ENCODE measurements at places on chromosomes 11 and 22. TPM values are rescaled to one million over a fixed set of nuclear protein-coding genes. Genes with fewer than 3 reads are reported as not detected.

DNA sequence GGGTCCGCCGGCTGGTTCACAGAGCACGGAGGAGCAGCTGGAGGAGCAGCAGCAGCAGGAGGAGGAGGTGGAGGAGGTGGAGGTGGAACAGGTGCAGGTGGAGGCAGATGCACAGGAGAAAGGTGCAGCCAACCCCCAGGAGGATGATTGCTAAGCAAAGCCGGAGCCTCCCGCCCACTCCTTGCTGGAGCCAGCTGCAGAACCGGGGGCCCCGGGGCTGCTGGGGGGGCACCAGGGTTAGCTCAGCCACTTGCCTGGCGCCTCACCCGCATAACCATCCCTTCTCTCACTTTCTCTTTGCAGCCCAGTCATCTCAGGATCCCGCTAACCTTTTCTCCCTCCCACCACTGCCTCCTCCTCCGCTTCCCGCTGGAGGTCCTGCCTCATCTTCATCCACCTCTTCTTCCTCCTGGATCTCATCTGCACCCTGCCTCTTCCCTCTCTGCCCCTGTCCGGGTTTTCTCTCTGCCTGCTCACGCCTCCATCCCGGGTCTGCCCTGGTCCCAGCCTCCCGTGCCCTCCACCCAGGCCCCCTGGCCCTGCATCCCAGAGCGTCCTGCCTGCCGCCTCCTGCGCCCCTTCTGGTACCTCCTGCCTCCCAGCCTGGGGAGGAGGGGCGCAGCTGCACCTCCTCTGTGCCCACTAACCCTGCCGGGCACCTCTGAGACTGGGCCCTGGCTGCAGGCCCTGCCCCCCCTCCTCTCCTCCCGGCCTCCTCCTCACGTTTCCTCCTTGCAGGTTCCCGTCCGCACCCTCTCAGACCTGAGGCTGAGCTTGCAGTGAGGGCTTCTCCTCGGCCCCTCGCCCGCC lies 9.5 kb downstream of the KCTD17 start:
- DNase-seq, result no peak

- DNase-seq, result peak; percentile 51
Measured at GRCh38 chr11:68680541-68681231, 3.7 kb upstream of the GAL start.

HSPB2 gene
- 9.2 TPM for total RNA-seq

DNA sequence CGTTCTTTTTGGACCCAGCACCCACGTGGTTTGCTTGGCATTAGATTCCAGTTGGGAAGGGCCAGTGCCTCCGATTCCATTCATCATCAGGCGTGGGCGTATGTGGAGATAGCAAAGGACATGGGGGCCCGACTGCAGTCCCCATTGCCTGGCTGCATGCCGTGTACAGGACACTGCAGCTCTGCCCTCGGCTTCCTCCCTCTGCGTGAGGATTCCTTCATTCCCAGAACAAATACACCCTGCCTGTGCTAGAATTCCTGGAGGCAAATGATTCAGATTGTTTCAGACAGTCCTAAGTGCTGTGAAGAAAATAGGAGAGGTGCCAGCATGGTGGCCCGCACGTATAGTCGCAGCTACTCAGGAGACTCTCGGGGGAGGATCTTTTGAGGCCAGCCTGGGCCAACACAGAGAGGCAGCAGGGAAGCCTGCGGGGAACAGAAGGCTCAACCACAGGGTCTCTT lies 15.4 kb downstream of the DERL3 start:
- DNase-seq, result no peak

DNA sequence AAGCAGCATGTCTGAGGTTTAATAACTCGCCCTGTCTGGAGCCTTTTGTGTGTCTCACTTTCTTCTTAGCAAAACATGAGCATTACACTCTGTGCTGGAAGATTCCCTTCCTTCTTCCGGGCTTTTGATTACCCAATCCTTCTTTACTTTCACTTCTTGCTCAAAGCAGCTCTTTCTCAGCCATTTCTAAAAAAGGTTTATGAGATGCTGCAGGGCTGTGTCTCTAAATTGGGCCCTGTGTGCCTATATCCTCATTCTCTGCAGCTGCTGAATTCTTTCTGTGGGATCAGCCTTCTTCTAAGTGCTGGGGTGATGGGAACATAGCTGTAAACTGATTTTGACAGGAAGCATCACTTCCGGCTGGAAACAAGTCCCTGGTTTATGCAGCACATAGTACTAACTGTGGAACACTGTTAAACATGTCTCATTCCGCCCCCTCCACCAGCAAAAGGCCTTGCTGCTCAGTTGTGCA lies 71.8 kb downstream of the PIWIL4 start:
- no peak for DNase-seq

- no peak for DNase-seq
Measured at GRCh38 chr22:42613872-42614301, 796 bp downstream of the POLDIP3 start.

DNA sequence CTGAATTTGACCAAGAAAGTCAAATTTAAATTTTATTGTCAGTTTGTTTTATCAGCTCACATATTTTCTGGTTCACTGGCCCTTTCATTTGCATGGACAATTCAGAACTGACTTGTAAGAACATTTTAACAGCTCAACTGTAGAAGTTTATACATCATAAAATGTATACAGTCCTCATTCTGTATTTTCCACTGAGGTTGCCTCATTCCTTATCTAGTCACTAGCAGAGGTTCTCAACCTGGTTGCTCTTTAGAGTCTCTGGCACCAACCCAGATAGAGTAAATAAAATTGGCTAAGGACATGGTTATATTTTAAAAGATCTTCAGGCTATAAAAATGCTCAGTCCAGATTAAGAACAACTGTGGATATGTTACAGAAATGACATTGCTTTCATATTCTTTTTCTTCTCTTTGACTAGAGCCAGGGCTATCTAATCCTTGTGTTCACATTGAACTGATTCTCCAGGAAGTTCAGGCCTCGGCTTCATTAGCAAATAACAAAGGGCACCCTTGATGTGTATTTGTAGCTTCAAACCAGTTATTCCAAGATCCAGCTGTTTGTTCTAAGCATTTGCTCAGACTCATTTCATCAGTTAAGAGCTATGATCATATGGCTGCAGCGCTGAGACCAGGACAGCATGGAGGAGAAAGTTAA lies 782.5 kb downstream of the ETS1 start:
- DNase-seq, result no peak

GRCh38 chr22:28819253-28820096 lies 19.1 kb upstream of the XBP1 start:
- no peak for DNase-seq

DNA sequence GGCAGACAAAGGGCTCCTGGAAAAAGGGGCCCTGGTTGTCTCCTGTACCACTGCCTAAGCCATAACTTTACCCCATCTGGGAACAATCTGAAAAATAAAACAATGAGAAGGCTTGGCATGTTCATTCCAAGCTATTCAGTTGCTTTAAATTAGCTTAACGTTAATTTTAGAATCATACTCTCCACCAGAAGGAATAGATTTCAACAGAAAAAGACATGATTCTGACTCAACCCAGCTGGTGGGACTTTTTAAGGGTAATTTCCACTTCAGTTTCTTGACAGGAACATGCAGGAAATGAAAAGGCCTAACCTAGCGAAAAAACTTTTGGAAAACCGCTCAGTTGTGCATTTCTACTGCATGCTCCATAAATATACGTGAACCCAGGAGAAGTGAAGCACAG lies 7.9 kb downstream of the SF3A1 start:
- no peak for DNase-seq

- no peak for DNase-seq
Measured at GRCh38 chr11:14322510-14322909, 36.5 kb downstream of the RRAS2 start.
